ENCODE measurements at places on chromosomes 7 and 10. TPM values are rescaled to one million over a fixed set of nuclear protein-coding genes. Genes with fewer than 3 reads are reported as not detected.

- H3K27ac ChIP-seq = peak overlapping the region; percentile 33
- H3K4me3 ChIP-seq = no peak overlapping the region
- no peak for DNase-seq
These were observed 60.0 kb downstream of the WAC start for GRCh38 chr10:28592953-28593352.

DNA sequence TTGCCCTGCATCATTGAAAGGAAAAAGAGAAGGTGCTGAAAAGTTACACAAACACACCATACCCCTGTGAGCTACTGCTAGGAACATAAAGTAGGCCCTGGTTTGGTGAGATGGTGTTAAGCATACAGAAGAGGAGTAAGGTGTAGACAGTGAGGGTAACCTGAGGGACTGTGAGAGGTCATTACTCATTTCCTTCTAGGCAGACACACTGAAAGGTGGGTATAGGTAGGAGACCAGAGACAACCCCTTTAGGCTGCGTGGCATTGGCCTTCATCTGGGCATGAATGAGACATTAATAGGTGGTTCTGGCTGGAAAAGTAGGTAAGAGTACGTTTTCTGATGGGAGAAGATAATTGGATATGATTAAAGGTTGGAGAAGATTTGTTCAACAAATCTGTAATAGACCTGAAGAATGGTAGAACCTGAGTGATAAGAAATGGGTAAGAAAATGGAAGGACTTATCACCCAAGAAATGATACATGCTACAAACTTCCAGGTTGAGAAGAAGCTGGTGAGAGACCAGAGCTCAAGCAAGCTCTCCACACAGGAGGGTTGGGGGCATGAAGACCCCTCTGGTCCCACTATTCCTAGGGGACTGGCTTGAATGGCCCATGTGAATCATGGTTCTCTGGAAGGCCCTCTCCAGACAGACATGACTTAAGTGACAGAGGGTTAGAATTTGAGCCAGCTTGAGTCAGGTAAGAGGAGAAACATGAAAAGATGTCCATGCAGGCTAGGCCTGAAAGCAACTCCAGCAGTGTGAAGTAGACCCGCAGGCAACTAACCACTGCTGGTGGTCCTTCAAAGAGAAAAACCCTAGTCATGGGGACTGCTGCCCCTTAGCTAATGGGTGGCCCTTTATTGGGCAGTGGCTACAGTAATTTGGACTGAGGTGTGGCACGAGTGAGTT, 3.8 kb downstream of the COMTD1 start:
- H3K27me3 ChIP-seq = no peaks in the 10 kb centered on the region
- no peak overlapping the region for H3K4me3 ChIP-seq
- DNase-seq = no peak

DNA sequence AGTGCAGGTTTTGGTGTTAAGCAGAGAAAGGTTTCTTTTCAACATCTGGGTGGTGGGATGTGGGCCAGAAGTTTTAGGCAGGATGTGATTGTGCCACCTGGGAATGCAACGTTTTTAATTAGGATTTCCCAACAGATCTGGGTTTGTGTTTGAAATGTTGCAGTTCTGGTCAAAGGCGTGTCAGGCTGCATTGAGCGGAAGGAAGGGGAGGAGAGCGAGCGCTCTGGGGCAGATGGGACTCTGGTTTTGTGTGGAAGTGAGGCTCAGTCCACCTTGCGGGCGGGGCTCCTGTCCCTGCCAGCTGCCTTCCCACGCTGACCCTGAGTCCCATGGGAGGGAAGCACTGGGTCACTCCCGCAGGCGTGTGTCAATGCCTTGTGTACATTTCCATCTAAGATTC, 767.7 kb downstream of the KCNMA1 start:
- no peaks in the 10 kb centered on the region for H3K36me3 ChIP-seq
- no peaks in the 10 kb centered on the region for H3K4me1 ChIP-seq

DNA sequence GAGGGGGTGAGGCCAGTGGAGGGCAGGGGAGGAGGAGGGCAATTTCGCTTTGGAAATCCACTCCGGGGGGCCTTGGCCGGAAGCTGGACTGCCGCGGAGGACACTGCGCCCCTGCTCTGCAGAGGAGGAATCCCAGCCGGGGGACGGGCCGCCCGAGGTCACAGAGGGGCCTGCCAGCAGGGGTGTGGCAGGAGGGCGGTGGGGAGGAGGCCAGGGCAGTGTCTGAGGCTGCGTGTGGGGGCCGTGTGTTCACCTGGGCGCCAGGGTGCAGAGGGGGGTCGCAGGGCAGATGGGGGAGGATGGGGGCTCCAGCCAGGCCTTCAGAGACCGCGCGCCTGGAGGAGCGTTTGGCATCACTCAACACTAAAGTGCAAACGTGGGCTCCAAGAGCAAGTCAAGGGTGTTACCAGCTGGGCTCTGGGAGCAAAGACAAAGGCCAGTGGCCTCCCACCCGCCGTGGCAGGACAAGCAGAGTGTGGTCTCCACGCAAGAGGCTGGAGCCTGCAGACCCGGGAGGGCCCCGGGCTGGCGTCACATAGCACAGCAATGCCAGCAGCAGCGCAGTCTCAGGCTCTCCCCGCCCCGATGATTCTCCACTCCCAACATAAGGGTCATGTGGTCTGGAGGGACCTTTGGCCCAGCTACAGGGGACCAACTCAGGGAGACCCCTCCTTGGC, 45.3 kb upstream of the DNAJB6 start:
- DNase-seq = no peak
- H3K4me1 ChIP-seq = no peaks in the 10 kb centered on the region
- no peaks in the 10 kb centered on the region for H3K27me3 ChIP-seq
- no peaks in the 10 kb centered on the region for H3K36me3 ChIP-seq

Gene CYP2C9
- total RNA-seq = not detected
